Stimulated activated CD8-positive, alpha-beta memory T cell treated with anti-CD3 and anti-CD28 coated beads, Interleukin-4, amount 100 ng/mL, for 4 hours (primary cell): ENCODE measurements at places on chromosomes 16 and 17.

DNA sequence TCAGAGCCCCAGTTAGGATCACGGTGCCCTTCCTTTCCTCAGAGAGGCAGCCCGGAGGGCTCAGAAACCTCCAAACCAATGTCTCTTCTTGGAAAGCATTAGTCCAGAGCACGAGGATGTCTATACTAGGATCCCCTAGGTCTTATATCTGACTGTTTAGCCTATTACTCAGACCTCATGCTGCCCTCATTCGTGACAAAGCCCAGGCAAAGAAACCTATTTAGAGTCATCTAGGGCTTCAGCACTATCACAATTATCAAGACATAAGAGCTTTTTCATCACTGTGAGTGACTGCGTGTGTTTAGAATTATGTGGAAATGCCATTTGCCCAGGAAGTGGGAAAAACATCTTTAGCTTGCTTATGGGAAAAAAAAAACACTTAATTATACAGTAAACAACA is 159.8 kb upstream of the NOL11 start:
- DNase-seq = no peak

DNA sequence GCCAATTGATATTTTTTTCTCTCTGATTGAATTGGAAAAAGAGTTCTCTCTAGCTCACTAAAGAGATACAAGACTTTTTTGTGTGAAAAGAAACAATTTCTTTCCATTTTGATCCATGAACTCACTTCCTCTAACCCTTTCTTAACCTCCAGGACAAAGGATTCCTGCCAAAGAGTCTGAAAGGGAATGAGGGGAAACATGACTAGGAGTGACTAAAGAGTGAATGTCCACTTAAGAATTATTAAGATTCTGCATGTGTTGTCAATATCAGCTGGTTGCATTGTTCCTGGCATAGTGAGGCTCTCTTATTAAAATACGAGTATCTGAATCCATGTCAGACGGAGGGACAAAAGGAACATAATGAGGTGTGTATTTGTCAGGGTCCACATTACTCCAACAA is 344.7 kb downstream of the GRIN2A start:
- no peak for DNase-seq

DNA sequence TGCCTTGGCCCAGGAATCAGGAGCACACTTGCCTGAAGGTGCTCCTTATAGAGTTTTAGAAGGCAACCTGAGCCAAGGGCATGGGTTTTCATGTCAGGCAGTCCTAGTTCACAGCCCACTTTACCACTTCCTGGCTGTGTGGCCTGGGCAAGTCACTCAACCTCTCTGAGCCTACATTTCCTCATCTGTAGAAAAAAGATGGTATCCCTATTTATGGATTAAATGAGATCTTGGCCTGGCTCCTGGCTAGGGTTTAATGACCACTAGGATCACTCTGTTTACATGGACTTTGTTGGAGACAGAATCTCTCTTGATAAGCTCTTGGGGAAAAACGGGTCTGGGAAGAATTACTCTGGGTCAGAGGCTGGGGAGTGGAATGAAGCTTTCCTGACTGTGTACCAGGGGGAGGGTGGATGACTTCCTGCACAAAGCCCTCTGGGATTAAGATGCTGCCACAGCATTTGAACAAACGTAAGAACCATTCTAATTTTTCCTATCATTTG is 2.3 kb downstream of the MT2A start:
- no peak for DNase-seq

DNA sequence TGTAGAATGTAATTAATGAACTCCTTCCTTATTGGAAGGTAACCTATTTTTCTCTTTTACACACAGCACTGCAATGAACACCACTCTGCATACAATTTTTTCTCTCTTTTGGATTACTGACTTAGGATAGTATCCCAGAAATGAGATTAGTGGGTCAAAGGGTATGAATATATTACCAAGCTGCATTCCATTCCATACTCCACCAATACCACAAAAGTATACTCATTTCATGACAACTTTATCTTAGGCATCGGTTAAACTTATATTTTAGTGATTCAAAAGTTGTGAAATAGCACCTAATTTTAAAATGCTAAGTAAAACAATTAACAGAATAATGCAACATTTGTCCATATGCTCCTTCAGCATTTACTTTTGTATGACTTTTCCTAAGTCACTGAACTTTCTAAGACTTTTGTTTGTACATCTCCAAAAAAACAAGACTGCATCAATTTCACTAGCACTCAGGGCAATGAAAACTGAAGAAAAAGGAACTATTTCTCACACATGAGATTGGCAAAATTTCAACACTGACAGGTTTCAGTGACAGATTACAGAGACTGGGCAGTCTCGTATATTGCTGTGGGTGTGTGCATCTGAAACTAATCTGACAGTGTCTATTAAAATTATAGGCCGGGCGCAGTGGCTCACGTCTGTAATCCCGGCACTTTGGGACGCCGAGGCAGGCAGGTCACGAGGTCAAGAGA is 32.1 kb downstream of the HELZ start:
- no peak for DNase-seq

DNA sequence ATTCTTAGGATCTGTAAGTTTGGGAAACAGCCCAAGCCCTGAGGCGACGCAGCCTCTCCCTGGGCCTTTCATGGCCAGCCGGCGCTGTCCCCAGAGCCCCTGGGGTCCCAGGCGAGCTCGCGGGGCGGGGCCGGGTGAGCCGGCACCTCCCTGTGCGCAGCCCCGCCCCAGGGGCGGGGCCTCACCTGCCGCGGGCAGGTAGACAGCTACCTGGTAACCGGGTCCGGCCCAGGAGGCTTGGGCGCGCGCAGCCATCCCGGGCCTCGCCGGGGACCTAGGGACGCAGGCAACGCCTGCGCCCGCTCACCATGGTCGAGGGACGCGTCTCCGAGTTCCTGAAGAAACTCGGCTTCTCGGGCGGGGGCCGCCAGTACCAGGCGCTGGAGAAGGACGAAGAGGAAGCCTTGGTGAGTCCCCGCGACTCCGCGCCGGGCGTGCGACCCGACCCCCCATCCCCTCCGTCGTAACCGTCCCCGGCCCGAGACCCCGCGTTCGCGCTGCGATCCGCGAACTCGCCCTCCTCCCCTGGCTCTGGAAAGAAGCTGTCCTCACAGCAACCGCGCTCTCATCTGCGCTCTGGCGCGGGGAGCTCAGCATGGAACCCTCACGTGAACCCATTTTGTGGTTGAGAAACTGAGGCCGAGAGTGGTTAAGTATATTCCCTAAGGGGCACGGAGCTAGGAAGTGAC is at the start of gene ATP2C2:
ATP2C2 (plus strand) TSS at position 231 of the 689 bp plus-strand sequence; CDS start at position 309, 78 bp downstream.
- no peak for DNase-seq
